Cerebellum (tissue), 4 donors: ENCODE measurements at places on chromosomes 1 and 21. TPM values are rescaled to one million over a fixed set of nuclear protein-coding genes. Genes with fewer than 3 reads are reported as not detected.

Gene FMO3
- total RNA-seq = not detected

Gene NR1I3
- total RNA-seq = not detected

Gene AMY2A
- total RNA-seq = 0.36 TPM

Gene KRTAP6-1
- total RNA-seq = not detected

Gene SMIM34
- total RNA-seq = not detected

Gene MSH4
- 0.73 TPM for total RNA-seq

Gene CFAP107
- 0.91 TPM for total RNA-seq

Gene CFHR4
- not detected for total RNA-seq
